ENCODE measurements at places on chromosomes 6 and 20. TPM values are rescaled to one million over a fixed set of nuclear protein-coding genes. Genes with fewer than 3 reads are reported as not detected.
A peak's percentile ranks its signal among the peaks of the same experiment; 100 is the strongest.

GRCh38 chr6:32945953-32946352 lies 5.1 kb upstream of the HLA-DMB start:
- H3K36me3 ChIP-seq: no peaks in the 10 kb centered on the region
- no peak for DNase-seq
- H3K4me1 ChIP-seq: 0 out of 2 replicates have a peak, but pooled peaks cover 6% of the 10 kb centered on the region
- no peak overlapping the region for H3K27ac ChIP-seq
- H3K4me3 ChIP-seq: no peak overlapping the region

GRCh38 chr20:63370618-63371187 lies 9.6 kb upstream of the CHRNA4 start:
- H3K27me3 ChIP-seq: no peaks in the 10 kb centered on the region
- no peaks in the 10 kb centered on the region for H3K36me3 ChIP-seq
- no peak overlapping the region for H3K27ac ChIP-seq
- H3K4me3 ChIP-seq: no peak overlapping the region

GRCh38 chr20:50320901-50321796 lies 130.5 kb downstream of the CEBPB start:
- peaks cover 5% of the 10 kb centered on the region for H3K4me1 ChIP-seq
- H3K4me3 ChIP-seq: no peak overlapping the region
- H3K27ac ChIP-seq: no peak overlapping the region
- peak; percentile 91 for DNase-seq

DNA sequence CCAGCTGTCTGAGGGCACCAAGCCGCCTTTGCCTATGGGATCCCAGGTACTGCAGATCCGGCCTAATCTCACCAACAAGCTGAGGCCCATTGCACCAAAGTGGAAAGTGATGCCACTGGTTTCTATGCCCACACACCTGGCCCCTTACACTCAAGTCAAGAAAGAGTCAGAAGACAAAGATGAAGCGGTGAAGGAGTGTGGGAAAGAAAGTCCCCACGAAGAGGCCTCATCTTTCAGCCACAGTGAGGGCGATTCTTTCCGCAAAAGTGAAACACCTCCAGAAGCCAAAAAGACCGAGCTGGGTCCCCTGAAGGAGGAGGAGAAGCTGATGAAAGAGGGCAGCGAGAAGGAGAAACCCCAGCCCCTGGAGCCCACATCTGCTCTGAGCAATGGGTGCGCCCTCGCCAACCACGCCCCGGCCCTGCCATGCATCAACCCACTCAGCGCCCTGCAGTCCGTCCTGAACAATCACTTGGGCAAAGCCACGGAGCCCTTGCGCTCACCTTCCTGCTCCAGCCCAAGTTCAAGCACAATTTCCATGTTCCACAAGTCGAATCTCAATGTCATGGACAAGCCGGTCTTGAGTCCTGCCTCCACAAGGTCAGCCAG lies 283.0 kb downstream of the TSHZ2 start:
- no peaks in the 10 kb centered on the region for H3K36me3 ChIP-seq
- no peaks in the 10 kb centered on the region for H3K27me3 ChIP-seq
- no peak for DNase-seq
- no peak overlapping the region for H3K27ac ChIP-seq
- no peaks in the 10 kb centered on the region for H3K4me1 ChIP-seq

The LAMA2 gene
- polyA plus RNA-seq: 0.61 TPM

The PANK2 gene
- 36.1 TPM for polyA plus RNA-seq

GRCh38 chr6:13331516-13332348 lies 3.4 kb upstream of the TBC1D7 start:
- no peak overlapping the region for H3K4me3 ChIP-seq
- no peak overlapping the region for H3K27ac ChIP-seq
- DNase-seq: peak; percentile 44
- 0 out of 2 replicates have a peak, but pooled peaks cover 4% of the 10 kb centered on the region for H3K4me1 ChIP-seq
- H3K36me3 ChIP-seq: no peaks in the 10 kb centered on the region

DNA sequence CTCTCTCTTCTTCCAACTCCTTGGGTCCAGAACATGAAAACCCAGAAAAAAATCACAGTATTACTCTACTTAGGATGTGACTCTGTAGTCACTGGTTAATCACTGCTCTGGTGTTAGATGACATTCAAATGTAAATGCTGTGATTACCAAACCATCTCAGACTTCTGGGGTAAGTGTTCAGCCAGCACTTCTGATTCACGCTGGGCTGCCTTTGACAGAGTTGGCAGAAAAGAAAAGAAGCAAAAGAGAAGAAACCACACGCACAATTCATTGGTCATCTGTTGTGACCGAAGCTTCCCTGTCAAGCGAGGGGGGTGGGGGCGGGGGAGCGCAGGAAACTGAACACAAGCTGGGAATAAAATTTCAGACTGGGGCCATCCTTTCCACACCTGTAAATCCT lies 82.7 kb downstream of the PSMG4 start:
- H3K27ac ChIP-seq: peak overlapping the region; percentile 83
- no peaks in the 10 kb centered on the region for H3K36me3 ChIP-seq
- 0 out of 2 replicates have a peak overlapping the region, but pooled peaks have one; percentile 12 for H3K4me3 ChIP-seq

- H3K27me3 ChIP-seq: no peaks in the 10 kb centered on the region
- H3K4me1 ChIP-seq: peaks cover 44% of the 10 kb centered on the region
- 0 out of 2 replicates have a peak overlapping the region, but pooled peaks have one; percentile 33 for H3K27ac ChIP-seq
- no peak overlapping the region for H3K4me3 ChIP-seq
Observed at GRCh38 chr20:36465109-36466080, 75.9 kb upstream of the MYL9 start.

- no peak for DNase-seq
- no peaks in the 10 kb centered on the region for H3K36me3 ChIP-seq
- no peak overlapping the region for H3K27ac ChIP-seq
Observed at GRCh38 chr6:8005136-8005535, 59.1 kb downstream of the BLOC1S5 start.

DNA sequence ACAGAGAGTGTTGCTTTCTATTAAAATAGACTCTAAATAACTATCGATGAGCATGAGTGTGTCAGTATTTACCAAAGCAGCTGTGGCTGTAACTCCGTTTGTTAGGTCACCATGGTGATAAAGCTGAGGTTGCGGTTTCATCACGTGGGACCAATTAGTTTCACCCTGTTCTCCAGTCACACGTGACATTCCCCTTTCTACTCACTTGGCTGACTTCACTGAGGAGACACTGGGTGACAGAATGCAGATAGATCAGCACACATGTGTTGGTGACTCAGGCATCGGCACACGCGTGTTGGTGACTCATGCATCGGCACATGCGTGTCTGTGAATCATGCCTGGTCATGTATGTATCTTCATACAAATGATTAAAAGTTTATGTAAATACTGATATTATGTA lies 285.4 kb downstream of the THBS2 start:
- H3K4me1 ChIP-seq: no peaks in the 10 kb centered on the region
- H3K27me3 ChIP-seq: no peaks in the 10 kb centered on the region
- no peak overlapping the region for H3K4me3 ChIP-seq

DNA sequence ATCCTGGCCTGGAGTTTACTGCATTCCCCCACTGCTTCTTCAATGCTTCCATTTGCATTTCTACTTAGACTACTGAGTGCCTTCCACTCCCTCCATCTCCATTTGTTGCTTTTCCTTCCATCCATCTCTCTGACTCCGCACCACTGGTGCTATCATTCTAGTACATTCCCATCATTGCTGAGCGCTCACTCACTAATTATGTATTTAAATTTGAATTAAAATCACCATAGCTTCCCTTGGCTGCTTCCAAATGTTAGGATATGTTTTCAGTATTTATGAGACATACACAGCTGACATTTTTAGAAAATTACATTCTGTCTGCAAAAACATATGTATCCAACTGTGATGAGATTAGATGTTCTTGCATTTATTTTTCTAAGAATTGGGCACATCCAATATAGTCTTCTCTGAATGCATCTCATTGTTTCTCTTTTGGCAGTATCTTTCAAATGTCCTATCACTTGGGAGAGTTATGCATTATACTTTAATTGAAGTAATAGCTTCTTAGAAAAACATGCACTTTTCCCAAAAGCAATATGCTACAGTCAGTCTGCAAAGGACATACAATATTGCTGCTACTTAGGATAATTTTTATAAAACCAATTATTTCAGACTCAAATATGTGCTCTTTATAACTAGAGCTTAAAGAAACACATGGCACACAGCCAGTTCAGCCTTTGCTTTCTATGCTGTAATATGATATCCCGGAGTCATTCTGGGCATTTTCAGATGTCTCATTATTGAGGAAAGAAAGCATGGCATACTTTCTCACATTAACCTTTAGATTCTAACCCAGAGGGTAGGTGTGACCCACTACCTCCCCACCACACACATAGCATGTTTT lies 12.1 kb upstream of the COL21A1 start:
- no peak overlapping the region for H3K4me3 ChIP-seq
- H3K4me1 ChIP-seq: no peaks in the 10 kb centered on the region
- no peaks in the 10 kb centered on the region for H3K27me3 ChIP-seq
- H3K36me3 ChIP-seq: no peaks in the 10 kb centered on the region

The GSTA2 gene
- polyA plus RNA-seq: not detected

DNA sequence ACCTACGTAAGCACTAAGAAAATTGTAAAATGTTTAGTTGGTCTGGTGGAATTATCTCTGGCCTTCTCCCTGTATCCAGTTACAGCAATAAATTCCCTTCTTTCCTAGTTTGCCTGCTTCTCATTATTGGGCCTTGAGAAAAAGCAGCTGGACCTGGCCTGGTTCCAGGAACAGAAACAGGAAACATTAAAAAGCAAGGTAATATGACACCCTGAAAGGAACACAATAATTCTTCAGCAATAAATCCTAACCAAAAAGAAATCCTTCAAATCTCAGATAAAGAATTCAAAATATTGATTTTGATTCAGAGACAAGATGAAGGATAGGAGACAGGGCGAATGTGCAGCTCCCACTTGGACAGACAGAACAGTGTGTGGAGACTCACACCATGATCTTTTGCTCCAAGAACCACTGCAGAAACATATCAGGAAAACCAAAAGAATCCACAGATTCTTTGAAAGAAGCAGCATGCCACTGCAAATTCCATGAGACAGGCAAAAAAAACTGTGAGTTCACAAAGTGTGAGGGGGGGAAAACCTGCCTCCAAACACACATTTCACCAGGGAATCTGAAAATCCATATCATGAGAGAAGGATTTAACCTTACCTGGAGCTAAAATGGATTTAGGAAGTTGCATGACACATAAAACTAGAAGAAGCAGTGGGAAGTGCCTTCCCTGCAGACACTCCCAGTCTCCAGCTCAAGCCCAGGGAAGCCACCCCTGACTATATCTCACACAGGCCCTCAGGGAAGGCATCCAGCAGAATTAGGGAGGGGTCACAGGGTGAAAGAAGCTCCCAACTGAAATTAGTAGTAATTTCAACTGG lies 28.9 kb downstream of the TREM1 start:
- DNase-seq: no peak
- no peaks in the 10 kb centered on the region for H3K27me3 ChIP-seq
- no peaks in the 10 kb centered on the region for H3K4me1 ChIP-seq
- H3K4me3 ChIP-seq: no peak overlapping the region
- H3K27ac ChIP-seq: no peak overlapping the region

DNA sequence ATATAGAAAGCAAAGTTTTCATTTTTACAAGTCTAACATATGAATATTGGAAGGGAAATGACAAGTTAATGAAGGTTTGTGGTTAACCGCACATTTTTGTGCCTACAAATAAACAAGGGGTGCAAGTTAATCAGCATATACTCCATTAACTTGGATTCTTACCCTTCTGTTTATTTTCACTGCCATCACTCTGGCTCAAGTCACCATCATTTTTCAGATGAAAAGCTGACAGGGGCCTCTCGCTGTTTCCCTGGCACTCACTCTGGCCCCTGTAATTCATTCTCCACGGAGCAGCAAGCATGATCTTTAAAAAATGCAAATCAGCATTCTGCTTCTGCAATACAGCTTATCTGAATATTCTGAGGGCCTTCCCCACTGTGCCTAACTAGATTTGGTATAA lies 29.8 kb downstream of the APCDD1L start:
- H3K4me1 ChIP-seq: peaks cover 7% of the 10 kb centered on the region
- DNase-seq: no peak
- peaks cover 4% of the 10 kb centered on the region for H3K36me3 ChIP-seq
- no peak overlapping the region for H3K27ac ChIP-seq

GRCh38 chr6:3336859-3337515 lies 78.2 kb downstream of the PSMG4 start:
- no peak overlapping the region for H3K4me3 ChIP-seq
- no peak for DNase-seq
- peak overlapping the region; percentile 83 for H3K27ac ChIP-seq
- no peaks in the 10 kb centered on the region for H3K36me3 ChIP-seq
- H3K27me3 ChIP-seq: no peaks in the 10 kb centered on the region

The ANKRD66 gene
- not detected for polyA plus RNA-seq

- no peak for DNase-seq
- H3K27ac ChIP-seq: no peak overlapping the region
- no peaks in the 10 kb centered on the region for H3K36me3 ChIP-seq
- no peaks in the 10 kb centered on the region for H3K27me3 ChIP-seq
- peaks cover 16% of the 10 kb centered on the region for H3K4me1 ChIP-seq
Observed at GRCh38 chr20:16007164-16007563, 566.1 kb downstream of the KIF16B start.

DNA sequence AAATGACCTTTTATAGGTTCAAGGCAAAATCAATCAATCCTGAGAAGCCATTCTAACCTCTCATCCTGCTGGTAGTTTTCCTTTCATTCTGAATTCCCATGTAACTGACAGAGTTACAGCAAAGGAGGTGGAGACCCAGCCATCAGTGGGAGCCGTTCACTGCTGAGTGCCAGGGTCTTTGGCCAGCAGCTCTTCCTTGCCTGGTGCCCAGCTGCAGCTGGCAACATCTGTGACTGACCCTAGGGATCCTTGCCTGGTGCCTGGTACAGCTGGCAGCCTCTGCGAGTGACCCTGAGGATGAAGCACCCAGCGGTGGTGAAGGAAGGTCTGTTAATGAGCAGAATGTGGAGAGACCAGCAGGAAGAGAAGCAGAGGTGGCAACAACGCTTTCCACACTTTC lies 314.6 kb downstream of the THBS2 start:
- no peak overlapping the region for H3K27ac ChIP-seq
- no peaks in the 10 kb centered on the region for H3K36me3 ChIP-seq
- H3K27me3 ChIP-seq: no peaks in the 10 kb centered on the region
- no peak overlapping the region for H3K4me3 ChIP-seq
- DNase-seq: no peak
- no peaks in the 10 kb centered on the region for H3K4me1 ChIP-seq

DNA sequence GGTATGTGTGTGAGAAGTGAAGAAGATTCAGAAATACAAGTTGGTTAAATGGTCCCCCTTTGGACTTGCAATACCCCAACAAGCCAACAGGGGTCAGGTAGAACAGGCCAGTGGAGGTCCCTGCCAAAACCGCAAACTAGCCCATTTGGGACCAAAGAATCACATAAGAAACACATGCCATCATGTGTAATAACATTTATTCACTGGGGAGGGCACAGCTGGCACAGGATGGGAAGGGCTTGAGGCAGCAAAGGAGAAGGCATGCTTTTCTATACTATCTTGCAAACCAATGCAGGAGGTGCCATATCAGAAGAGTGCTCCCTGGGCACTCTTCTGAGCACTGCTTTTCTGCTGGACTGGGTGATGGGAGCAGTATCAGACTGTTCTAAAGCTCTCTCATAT lies 116.1 kb upstream of the TRAF3IP2 start:
- H3K4me3 ChIP-seq: no peak overlapping the region
- DNase-seq: peak; percentile 75
- no peak overlapping the region for H3K27ac ChIP-seq

The CCN5 gene
- not detected for polyA plus RNA-seq

The TSHZ2 gene
- 1.3 TPM for polyA plus RNA-seq

- no peak overlapping the region for H3K4me3 ChIP-seq
- peaks cover 2% of the 10 kb centered on the region for H3K4me1 ChIP-seq
- no peaks in the 10 kb centered on the region for H3K36me3 ChIP-seq
- H3K27ac ChIP-seq: no peak overlapping the region
- DNase-seq: no peak
Observed at GRCh38 chr6:154239392-154239791, 117.2 kb downstream of the IPCEF1 start.

GRCh38 chr6:67766057-67766456 lies 869.0 kb upstream of the ADGRB3 start:
- no peaks in the 10 kb centered on the region for H3K4me1 ChIP-seq
- no peak overlapping the region for H3K27ac ChIP-seq
- no peaks in the 10 kb centered on the region for H3K27me3 ChIP-seq
- no peak overlapping the region for H3K4me3 ChIP-seq
